ENCODE measurements at places on chromosomes 7 and 10.

DNA sequence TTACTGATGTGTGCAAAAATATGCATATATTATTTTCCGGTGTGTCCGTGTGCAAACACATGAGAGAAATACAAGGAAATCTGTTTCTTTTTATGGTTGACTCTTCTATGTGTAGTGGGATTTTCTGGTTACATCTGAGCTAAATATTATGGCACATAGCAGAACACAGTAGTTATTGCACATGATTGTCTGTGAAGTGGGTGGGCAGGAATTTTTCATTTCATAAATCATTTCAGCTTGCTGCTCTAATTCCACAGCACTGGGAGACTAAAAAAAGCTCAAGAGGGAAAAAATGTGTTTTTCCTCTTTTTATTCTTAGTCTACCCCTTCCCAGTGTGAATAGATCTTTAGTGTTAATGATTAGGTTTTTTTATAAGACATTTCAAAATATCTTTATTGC lies 197.9 kb downstream of the MBL2 start:
- no peak for DNase-seq

GRCh38 chr7:125930848-125931247 lies 1001.2 kb upstream of the POT1 start:
- DNase-seq, result no peak

- DNase-seq, result no peak
Measured at GRCh38 chr7:85125651-85126131, 61.2 kb downstream of the SEMA3D start.

DNA sequence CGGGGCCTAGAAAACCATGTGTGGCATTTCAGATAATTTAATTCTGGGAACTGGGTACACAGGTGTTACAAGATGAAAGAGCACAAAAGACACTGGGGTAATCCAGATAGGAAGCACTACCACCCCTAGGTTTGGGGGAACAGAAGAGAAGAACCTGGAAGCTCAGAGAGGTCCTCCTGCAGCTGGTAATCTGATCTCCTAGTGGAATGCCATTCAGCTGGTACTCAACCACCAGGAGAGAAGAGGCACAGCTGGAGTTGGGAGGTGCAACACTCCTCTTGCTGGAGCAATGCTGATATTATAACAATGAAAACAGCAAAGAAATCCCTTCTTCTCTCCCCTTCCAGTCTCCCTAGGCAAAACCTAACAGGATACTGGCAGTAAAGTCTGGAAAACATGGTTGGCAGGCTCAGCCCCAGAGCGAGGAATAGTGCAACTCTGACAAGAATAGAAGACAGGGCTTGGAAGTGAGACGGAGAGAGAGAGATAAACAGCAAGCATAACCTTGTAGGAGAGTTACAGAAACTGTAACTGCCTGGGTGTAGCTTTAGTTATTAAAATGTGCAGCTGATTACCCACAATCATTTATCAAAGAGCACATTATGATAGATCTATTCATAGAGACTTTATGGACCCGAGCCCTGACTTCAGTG lies 35.0 kb downstream of the NRF1 start:
- no peak for DNase-seq

GRCh38 chr7:44286182-44286617 lies 39.2 kb downstream of the CAMK2B start:
- DNase-seq, result peak; percentile 3

GRCh38 chr10:119817991-119818888 lies 54.4 kb downstream of the MCMBP start:
- DNase-seq, result peak; percentile 29

DNA sequence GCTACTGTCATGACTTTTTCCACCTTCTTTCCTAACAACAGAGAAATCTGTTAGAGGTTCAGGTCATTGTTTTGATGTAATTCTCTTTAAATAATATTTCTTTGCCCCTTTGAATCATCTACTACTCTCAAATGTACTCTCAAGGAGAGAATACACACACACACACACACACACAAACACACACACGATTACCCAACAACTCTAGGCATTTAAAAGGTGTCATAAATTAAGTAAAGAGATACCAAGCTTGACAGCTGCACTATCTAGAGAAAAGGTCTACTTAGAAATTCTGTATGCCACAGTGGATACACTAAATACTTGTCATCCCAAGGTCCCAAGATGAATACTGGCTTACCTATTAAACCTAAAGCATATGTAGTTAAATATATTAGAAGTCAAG lies 4.8 kb downstream of the PANK1 start:
- no peak for DNase-seq

DNA sequence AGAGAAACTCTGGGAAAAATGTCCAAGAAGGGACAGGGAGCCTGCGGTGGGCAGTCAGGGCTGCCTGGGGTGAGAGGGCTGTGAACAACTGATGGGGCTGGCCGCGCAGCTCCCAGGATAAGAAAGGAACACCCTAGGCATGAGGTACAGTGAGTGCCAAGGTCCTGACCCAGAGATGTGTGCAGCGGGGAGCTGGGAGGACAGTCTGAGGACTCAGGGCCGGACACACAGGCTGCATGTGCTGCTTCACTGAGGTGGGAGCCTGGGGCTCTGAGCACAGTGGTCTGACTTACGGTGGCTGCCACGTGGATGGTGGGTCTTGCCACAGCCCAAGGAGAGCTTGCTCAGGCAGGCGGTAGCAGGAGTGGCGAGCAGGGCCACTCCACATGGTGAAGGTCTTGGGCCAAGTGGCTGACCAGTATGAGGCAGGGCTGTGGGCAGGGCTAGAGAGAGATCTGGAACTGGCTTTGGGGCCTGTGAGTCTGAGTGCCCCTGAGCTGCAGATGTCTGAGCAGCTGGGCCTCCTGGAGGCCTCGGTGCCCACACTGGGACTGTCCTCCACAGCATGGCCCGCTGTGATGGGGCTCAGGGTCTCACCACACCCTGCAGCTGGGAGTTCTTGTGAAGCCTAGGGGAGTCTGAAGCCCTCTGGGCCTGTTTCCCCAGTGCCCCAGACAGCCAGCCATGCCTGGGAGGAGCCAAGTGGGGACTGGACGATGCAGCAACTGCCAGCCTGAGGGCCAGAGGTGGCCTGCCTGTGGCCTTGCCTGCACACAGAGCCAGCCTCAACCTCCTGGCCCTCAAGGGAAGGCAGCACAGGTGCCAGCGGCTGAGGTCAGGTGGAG lies 60.3 kb downstream of the RASGEF1A start:
- DNase-seq, result peak; percentile 5

DNA sequence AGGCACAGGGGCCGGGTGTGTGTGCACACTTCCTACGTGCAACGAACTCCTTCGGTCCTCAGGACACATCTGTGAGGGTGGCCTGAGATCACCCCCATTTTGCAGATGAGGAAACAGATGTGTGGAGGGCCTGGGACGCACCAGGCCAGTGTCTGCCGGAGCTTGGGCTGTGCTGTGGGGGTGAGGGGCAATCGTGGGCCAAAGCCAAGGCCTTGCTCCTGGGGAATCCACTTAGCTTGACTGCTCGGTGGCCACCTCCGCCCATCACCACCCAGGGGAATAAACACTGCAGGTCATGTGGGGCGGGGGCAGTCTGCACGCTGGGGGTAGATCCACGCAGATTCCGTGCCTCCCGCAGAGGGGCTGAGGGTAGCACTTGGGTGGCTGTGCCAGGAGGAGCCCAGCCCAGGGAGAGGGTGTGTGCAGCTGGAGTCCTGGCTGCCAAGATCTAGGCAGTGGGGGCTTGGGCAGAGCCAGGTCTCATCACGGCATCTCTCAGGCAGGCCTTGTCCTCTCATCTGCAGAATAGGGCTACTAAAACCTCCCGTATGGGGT lies 70.8 kb upstream of the EN2 start:
- DNase-seq, result no peak

GRCh38 chr7:25216837-25217236 lies 11.4 kb downstream of the NPVF start:
- no peak for DNase-seq

- no peak for DNase-seq
Measured at GRCh38 chr7:19621740-19622139, 87.1 kb downstream of the POLR1F start.

GRCh38 chr10:28113202-28113601 lies 114.3 kb upstream of the ODAD2 start:
- no peak for DNase-seq

Measured in transverse colon (tissue), 4 donors.